Hypothalamus (tissue), 51 donors: ENCODE measurements at places on chromosomes 5 and 9.
A peak's percentile ranks its signal among the peaks of the same experiment; 100 is the strongest.

GRCh38 chr9:128703616-128704355, 1.5 kb downstream of the PKN3 start:
- no peak for DNase-seq

GRCh38 chr5:124130816-124131215, 615.6 kb downstream of the ZNF608 start:
- DNase-seq: no peak

DNA sequence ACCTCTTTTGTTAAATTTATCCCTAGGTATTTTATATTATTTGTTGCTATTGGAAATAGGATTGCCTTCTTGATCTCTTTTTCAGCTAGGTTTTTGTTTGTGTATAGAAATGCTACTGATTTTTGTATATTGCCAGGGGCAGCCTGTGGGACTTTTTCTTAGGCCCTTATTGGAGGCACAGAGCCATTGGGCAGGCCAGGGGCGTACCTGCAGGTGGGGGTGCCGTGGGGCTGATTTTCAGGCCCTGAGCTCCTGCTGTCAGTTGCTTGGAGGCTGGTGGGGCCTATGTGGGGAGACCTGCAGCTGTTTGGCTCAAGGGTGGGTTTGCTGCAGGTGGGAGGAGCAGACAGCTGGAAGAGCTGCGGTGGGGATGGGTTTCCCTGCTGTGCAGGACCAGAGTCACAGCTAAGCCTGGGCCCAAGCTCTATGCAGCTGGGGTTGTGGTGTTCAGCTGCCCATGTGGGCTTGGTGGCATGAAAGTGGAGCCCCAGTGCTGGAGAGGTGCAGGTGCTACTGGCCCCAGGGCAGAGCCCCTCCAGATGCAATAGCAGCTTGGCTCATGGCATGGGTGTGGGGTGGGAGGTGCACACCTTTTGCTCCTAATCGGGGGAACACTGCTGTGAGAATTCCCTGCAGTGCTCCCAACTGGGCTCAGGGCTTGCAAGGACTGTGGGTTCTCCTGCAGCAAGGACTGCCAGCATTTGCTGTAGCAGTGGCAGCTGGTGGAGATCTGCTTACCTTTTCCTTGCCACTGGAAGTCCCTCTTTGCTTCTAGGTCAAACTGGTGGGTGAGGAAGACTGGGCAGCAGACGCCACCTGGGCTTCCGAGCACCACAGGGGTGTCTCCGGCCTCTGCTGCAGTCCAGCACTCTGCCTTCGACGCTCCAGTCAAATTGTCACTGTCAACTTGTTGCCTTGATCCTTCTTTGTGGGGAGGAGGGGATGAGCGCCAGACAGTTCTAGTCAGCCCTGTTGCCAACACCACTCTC, 7.6 kb upstream of the CLPTM1L start:
- no peak for DNase-seq

GRCh38 chr5:135745897-135746500, 88.5 kb upstream of the SLC25A48 start:
- DNase-seq: no peak

GRCh38 chr5:54520438-54520846, 2.9 kb downstream of the SNX18 start:
- DNase-seq: peak; percentile 39

GRCh38 chr5:6395621-6396020, 17.3 kb upstream of the MED10 start:
- DNase-seq: no peak

DNA sequence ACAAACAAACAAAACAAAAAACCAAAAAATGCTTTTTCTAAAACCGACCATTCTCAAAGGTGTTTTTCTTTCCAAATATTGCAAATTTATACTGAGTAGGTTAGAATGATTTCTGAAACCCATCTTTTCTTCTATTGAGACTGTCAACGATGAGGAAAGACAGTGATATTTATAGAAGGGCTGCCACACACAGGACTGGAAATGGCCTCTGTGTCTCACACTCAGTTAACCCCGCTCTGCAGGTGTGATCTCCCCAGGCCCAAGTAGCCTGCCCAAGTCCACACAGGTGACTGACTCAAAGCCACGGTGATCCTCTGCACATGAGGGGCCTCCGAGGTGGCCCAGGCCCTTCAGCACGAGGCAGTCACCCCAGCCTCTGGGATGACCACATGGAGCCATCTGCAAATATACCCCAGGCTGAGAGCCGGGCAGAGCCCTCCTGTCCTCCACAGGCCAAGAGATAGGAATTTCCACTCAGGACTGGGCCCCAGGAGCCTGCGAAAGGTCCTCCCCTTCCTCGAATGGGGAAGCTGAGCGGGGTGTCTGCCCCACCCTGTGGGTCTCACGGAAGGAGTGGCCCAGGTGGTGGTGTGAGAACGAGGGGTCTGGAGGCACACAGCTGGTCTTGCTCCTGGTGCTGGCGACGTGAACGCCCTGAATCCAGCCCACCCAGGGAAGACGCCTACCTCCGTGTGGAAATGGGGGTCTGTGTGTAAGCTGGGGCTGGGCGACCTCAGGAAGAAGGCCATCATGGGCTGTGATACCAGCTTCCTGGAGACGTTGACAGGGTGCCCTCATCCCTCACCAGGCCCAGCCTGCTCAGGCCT, 53.0 kb upstream of the PHYKPL start:
- DNase-seq: no peak

DNA sequence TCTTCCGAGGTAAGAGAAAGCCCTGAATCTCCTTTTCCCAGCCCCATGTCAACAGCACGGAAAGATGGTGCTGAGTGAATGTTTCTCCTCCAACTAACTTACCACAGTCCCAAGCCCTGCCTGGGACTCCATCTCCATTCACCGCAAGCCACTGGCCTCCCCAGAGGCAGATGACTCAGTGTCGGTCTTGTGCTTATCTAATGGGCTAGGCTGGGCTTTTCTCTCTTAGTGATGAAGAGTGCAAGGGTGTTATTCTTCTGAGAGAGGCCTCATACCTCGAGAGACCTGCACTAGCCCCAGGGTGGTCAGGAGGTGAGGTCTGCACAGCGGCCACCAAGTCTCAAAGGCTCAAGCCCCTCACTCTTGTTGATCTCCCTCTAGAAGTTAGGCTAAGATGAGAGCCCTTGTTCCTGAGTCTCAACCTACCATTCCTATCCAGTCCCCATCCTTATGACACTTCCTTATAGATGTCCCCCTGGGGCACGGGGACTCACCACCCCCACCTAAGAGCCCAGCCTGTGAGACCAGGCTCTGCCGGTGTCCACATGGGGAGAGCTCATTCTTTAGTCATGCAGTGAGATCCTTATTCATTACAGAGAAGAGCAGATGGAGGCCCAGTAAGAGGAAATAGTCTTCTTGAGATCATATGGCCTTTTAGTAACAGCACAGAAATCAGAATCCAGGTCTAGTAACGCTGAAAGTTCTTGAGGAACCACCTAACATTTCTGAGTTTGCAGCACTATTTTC, 127.0 kb downstream of the SAXO1 start:
- DNase-seq: no peak

DNA sequence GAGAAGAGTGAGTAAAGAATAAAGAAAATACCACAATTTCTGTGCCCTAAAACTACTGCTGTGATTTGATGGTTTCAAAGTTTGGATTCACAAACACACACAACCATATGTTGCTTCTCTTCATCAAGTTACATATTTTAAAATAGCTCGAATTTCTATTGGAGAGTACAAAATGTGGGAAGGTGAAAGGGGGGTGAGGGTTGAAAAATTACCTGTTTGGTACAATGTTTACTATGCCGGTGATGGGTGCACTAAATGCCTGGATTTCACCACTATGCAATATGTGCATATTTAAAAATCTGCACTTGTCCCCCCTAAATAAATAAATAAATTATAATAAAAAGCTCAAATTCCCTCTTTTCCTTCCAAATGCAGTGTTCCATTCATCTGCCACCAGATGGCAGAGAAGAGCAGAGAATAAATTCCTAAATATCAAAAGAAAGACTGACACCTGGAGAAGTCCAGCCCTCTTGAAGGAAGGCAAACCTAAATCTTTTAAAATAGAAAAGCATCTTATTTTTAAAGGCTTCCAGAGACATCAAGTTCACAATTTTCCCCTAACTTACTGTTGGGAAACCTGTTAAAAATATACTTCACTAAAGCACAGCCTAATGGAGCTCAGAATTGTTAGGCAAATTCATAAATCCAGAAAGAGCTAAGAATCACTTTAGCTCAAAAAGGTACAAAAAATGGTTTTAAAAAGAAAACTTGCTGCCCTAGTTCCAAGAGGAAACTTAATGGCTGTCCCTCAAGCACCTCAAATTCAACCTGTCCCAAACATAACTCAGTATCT, 24.8 kb upstream of the HNRNPA0 start:
- no peak for DNase-seq

DNA sequence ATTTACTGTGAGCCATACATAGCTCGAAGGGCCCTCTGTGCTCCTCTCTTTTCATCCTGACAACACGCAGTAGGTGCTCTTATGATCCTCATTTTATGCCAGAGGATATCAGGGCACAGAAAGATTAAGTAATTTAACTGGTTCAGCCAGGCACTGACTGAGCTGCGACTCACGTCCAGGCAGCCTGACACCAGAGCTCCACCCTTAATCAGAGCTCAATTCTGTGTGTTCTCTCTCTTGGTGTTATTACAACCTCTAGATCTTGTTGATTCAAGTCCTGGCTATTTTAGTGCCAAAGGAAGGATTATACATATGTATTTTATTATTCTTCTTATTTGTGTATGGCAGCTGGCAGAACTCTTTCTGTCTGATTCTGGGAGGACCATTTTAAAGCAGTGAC, 59.7 kb downstream of the OSMR start:
- DNase-seq: no peak

GRCh38 chr9:133677126-133678010, 41.2 kb downstream of the DBH start:
- no peak for DNase-seq

GRCh38 chr5:171538681-171539080, 119.2 kb downstream of the FGF18 start:
- DNase-seq: no peak

- no peak for DNase-seq
These were observed 597.3 kb downstream of the PRELID2 start for GRCh38 chr5:145237843-145238242.

GRCh38 chr9:93479726-93480125, 26.3 kb upstream of the FAM120AOS start:
- DNase-seq: no peak

- no peak for DNase-seq
These were observed 639 bp downstream of the AMACR start for GRCh38 chr5:34007201-34007620.

DNA sequence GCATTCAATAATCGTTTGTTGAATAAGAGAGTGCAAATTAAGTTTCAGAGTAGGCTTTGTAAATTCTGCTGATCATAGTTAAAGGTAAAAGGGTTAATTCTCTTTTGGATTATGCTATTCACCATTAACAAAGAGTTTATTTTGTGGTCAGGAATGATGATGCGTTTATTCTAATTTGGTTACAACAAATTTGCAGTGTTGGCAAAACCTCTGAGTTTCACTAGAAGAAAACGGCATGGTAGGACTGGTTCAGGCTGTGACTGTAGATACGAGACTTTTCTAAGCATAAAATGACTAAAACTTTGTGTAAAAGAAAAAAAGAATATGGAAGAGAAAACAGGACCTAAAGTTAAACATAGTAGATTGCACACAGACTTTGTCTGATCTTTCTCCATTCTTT, 234.7 kb downstream of the TLR4 start:
- no peak for DNase-seq

DNA sequence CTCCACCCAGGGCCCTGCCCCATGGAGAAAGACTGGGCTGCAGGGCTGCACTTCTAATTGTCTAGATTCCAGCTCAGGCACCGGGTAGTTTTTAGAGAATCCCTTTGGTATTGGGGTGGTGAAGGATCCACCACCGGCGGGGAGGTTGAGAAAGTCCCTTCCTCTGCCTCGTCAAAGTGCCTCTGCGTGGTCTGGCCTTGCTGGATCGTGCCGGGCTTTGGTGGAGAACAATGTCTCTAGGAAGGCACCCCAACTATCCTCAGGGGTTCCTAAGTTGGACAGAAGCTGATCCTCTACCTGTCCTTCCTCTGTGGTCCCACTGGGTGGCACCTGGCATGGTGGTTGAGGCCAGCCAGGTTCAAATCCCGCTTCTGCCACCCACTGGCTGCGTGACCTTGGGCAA, 7.3 kb upstream of the AMBP start:
- DNase-seq: no peak

GRCh38 chr9:123562844-123563346, 206.9 kb downstream of the CRB2 start:
- no peak for DNase-seq

DNA sequence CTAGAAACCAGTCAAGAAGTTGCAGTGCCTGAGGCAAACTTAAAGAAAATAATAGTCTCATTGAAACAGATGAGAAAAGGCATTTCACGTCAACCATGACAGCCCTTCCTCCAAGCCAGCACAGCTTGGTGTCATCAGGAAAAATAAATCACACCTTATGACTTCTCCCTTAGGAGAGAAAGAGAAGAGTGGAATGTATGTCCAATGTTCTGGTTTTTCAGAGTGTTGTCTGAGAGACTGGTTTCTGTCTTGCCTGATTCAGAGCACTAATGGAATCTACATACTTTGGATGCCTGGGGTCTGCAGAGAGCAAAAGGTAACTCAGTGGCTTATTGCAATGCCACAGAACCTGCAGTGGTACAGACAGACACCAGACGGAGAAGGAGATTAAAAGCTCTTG, 105.5 kb upstream of the PDE4D start:
- DNase-seq: no peak

- DNase-seq: no peak
These were observed 30.5 kb downstream of the USP20 start for GRCh38 chr9:129865668-129866320.

GRCh38 chr5:163760498-163760897, 255.1 kb downstream of the MAT2B start:
- DNase-seq: no peak

DNA sequence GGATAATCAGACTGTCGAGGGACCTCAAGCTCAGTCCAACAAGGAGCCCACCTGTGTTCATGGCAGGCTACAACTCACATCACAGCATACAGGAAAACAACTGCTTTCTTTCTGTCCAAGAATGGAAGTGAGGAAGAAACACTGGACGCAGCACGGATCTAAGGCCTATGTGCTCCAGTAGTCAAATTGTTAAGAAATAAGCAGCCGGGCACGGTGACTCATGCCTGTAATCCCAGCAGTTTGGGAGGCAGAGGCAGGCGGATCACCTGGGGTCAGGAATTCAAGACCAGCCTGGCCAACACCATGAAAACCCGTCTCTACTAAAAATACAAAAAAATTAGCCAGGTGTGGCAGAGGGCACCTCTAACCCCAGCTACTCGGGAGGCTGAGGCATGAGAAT, 427.8 kb downstream of the BNC2 start:
- DNase-seq: no peak

- no peak for DNase-seq
These were observed 75.0 kb upstream of the HSPA9 start for GRCh38 chr5:138650196-138650595.

GRCh38 chr5:135690466-135690865, 111.7 kb upstream of the CXCL14 start:
- DNase-seq: no peak

GRCh38 chr5:163094492-163095180, 342.8 kb upstream of the CCNG1 start:
- DNase-seq: no peak

- no peak for DNase-seq
These were observed 417.5 kb downstream of the EFNA5 start for GRCh38 chr5:107253246-107253645.
